Stimulated activated CD4-positive, alpha-beta T cell treated with anti-CD3 and anti-CD28 coated beads, Interleukin-4, amount 100 ng/mL, for 48 hours (primary cell): ENCODE measurements at places on chromosomes 16 and 17.

DNA sequence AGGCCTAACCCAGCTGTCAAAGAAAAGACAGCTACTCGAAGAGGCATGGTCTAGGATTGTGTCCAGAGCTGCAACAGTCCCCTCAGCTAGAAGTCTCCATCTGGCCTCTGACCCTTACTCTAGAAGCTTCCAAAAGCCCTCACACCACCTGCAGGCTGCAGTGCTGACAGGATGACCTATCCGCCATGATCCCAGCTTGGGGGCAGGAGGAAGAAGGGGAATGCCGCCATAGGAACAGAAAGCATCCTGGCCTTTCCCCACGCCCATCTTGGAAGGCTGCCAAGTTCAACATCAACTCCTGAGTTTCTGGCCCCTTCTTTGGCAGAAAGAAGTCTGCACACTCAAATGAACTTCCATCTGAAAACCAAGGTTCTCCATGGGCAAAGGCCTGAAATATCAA, 3.1 kb upstream of the KRT36 start:
- no peak for DNase-seq

GRCh38 chr17:82813299-82814051, 26.3 kb downstream of the ZNF750 start:
- no peak for DNase-seq

DNA sequence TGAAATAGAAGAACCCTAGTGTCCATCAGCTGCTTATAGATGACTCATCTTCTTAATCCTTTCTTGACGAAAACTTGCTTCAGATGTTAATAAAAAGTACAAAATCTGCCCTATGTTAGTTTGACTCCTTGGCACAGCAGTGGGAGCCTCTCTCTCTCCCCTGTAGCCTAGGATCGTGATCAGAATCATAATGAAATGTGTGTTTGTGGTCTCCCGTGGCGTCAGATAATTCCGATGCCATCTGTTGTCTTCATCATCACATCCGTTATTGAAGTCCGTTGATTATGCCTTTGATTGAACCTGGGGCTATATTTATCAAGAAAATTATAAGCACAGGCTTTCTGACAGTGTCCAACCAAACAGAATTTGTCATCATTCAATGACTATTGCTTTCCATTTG, 102.5 kb downstream of the BMERB1 start:
- DNase-seq = no peak

GRCh38 chr16:79784007-79784406, 183.5 kb upstream of the MAF start:
- no peak for DNase-seq

- DNase-seq = no peak
These were observed 22.8 kb upstream of the KDM6B start for GRCh38 chr17:7811251-7811650.

DNA sequence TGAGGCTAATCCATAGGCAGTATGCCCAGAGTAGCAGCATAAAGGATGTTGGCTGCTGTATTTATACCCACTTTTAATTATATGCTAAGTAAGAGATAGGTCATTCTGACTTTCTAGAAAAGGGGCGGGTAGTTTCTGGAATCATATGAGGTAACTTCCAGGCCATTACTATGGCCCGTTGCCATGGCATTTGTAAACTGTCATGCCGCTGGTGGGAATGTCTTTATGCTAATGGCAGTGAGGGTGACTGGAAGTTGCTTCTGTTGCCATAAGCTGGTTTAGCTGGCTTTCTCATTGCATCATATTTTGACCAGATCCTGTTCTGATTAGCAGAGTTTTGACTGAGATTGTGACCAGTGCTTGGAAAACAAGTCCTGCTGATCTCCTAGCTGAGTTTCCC, 929.6 kb upstream of the CDH8 start:
- no peak for DNase-seq

- no peak for DNase-seq
These were observed 7.2 kb downstream of the SLC43A2 start for GRCh38 chr17:1621273-1621954.

GRCh38 chr16:88789594-88789993, 4.6 kb upstream of the PIEZO1 start:
- no peak for DNase-seq

- DNase-seq = no peak
These were observed 50.2 kb downstream of the ARSG start for GRCh38 chr17:68341482-68341881.

DNA sequence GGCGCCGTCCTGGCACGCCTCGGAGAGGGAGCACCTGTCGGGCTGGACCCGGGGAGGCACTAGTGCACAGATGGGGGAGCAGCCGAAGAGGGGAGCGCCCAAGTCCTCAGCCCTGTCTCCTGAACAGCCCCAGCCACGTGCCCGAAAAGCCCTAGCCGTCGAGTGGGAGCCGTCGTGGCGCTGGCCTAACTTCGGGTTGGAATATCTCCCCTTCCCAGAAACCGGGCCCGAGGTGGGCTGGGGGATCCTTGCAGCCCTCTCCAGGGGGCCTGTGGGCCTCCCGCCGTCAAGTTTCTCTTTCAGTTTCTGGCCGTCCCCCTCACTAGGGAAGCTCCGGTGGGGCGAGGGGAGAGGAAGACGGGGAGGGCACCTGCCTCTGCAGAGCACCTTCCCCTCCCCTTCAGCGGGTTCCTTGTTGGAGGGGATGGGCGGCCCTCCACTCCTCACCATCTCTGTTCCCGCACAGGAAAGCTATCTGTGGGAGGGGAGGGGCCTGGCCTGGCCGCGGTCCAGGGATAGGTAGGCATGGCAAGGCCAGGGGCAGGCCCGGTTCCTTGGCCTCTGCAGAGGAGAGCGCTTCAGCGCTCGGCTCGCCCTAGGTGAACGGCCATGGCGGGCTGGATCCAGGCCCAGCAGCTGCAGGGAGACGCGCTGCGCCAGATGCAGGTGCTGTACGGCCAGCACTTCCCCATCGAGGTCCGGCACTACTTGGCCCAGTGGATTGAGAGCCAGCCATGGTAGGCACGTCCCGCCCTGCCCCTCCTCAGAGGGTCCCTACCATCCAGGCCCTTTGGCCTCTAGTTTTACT, 709 bp downstream of the STAT5A start:
- DNase-seq = peak; percentile 53

- peak; percentile 52 for DNase-seq
These were observed 11.8 kb downstream of the HID1 start for GRCh38 chr17:74960570-74961342.

GRCh38 chr17:71192039-71192555, 928.7 kb upstream of the SOX9 start:
- no peak for DNase-seq

- no peak for DNase-seq
These were observed 7.6 kb downstream of the CA10 start for GRCh38 chr17:52150935-52151334.

DNA sequence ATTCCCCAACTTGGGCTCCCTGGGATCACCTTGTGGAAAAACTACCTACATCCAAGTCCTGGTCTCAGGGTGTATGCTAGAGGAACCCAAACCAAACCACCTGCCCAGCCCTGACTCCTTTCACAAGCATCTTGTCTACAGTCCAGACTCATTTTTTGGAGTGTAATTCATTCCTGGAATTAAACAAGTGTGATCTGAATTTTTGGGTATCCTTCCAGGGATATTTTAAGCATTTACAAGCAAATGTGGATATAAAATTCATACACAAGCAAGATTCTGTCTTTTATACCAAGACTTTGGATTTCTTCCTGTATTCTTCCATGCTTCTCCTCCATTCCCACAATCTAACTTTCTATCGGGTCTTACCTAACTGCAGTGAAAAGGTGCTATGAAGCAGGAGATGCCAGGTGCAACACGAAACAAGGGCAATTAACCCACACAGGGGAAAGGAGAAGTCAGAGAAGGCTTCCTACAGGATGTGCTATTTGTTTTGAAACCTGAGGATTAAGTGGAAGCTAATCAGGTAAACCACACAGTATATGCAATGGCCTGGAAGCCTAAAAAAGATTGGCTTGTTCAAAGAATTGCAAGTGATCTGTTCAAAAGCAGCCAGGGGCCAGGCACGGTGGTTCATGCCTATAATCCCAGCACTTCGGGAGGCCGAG, 417.2 kb upstream of the C16orf82 start:
- DNase-seq = no peak

- peak; percentile 58 for DNase-seq
These were observed at the start of gene RNF135 for GRCh38 chr17:30970831-30971567. Gene RNF135 (plus strand): TSS chr17:30971039. CDS start chr17:30971074, 35 bp downstream.

DNA sequence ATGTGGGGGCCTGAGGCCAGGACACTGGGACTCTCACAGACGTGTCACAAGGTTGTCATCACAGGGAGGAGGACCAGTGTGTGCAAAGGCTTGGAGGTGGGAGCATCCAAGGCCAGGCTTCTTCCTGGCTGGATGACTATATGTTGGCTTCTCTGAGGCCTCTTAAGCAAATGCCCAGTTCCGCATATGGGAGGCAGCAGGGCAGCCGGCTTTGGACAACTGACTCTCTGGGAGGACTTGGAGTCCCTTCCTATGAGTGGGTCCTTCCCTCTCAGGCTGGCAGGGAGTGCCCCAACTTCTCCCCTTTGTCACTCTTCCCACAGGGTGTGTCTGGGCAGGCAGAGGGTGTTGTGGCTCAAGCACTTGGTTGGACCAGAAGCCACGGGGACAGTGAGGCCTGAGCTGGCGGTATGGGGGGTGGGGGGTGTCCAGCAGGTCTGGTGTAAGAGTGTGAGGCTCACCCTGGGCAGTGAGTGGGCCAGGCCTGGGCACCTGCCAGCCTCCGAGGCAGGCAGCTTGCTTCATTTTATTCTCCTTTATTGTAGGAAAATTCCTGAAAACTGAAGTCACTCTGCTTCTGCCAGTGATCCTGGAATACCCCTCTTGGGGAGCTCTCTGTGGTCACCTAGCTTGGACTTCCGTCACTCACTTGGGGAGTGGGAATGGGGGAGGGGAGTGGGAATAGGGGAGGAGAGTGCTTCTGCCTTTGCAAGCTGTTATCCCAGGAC, 14.9 kb downstream of the ADGRG1 start:
- DNase-seq = no peak

- DNase-seq = no peak
These were observed 27.7 kb upstream of the IL21R start for GRCh38 chr16:27374221-27374803.

DNA sequence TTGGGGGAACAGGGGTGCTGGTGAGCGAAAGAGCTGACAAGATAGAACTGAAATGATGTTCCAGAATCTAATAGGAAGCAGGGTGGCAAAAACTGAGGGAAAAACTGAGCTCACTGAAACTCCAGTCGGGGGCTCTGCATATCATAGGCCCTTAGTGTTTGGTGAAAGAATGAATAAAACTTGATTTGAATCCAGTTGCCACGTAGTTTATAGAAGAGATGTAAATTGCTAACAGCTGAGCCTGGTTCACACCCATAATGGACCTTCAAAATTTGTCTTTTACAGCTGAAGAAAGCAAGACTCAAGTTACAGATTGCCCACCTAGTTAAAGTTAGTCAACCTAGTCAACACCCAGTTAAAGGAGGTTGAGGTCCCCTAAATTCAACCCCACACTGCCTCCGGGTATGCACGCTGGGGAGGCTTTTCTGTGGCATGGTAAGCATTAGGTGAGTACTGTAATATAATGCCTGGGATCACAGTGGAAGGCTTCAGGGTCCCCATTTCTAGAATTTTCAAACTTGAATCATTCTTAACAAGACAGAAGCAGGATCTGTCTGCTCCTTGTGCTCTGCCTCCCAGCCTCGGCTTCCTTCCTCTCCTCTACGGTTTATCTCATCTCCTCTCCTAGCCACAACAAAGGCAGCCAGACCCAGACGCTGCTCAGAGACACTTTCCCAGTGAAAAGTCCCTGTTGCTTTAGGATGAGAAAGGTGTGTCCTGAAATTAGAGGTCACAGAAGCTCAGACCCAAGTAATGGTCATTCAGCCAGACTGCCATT, 26.9 kb upstream of the SUPT4H1 start:
- DNase-seq = no peak

DNA sequence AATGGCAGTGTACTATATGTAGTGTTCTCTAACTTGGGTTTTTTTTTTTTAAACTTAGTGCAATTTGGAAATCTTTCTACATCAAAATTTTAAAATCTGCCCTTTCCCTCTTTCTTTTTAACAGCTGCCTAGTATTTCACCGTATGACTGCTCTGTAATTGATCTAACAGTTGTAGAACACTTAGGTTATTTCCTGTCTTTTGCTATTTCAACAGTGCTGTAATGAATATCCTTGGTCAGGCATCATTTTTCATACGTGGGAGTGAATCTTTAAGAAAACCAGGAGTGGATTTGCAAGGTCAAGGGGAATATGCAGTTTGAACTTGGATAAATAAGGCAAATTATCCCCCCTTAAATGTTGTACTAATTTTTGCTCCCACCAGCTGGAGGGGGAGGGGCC, 3.8 kb downstream of the NLRC5 start:
- no peak for DNase-seq

DNA sequence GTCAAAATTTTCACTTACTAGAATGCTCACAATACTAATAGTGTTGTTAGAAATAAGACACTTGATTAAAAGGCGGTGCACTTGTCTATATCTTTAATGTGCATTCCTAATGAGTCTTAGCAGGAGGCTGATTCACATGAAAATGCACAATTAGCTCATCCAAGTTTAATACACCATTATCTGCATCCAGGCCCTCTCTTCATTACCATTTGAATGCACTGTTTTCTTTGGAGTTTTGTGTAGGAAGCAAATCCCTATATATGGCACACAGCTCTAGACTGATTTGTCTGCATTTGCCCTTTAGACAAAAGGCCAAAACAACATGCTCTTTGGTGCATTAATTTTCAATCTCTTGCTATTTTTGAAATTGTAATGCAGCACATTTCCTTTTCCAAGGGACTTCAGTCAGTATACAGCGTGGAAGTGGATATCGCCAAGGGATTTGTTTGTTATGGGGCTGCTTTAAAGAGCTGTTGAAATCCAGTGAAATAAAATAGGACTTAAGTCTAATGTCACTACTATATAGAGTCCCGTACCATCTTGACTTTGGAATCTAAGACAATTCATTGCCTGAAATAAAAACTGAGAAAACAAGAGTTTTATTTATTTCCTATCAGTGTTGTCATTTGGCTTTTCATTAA, 257.6 kb upstream of the CPHXL start:
- DNase-seq = no peak

GRCh38 chr17:33142705-33143299, 150.3 kb downstream of the ASIC2 start:
- DNase-seq = peak; percentile 0

GRCh38 chr16:84177741-84178073, 9.2 kb downstream of the TAF1C start:
- no peak for DNase-seq
